ENCODE measurements at places on chromosomes 11 and 22.

- no peak for DNase-seq
These were observed 3.3 kb upstream of the ANKRD13D start for GRCh38 chr11:67285541-67286498.

DNA sequence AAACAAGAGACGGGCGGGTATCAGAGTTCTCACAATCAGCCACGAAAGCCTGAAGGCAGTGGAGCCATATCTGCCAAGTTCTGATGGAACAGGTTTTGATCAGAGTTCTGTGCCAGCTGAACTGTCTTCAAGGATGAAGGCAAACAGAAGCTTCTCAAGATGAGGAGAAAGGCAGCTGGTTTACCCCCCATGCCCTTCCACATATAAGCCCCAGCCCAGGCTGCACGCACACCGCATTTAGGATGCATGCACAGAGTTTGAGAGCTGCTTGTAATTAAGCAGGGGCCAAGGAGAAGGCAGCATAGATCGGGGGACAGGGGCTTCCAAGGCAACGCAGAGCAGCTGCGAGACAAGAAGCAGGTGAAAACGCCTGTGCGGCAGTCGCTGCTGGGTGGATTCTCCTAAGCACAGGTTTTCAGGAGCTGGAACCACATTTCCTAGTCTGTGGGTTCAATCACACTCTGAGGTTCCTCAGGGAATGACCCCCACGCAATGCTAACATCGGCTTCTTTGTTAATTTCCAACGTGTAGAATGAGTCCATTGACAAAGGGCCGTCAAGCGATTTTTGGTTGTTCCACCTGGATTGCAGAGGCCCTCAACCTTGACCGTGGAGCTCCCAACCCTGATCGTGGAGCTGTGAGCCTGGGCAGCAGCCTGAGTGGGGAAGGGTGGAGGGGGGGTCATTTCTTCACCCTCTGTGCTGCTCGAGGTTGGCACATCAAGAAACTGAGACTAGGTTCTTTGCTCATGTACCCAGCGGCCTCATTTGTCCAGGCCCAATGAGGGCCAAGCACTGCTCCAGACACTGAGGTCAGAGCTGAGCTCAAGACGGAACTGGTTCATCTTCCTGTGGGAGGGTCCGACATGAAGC lies 81.7 kb upstream of the SHISAL1 start:
- DNase-seq = no peak

GRCh38 chr22:27207907-27208306 lies 550.5 kb downstream of the MIAT start:
- DNase-seq = no peak

- no peak for DNase-seq
These were observed 9.0 kb upstream of the SCGB1A1 start for GRCh38 chr11:62409831-62410230.

- DNase-seq = no peak
These were observed 131.7 kb downstream of the KIF18A start for GRCh38 chr11:27976262-27976661.

- no peak for DNase-seq
These were observed 88.1 kb downstream of the RTL6 start for GRCh38 chr22:44409974-44410316.

DNA sequence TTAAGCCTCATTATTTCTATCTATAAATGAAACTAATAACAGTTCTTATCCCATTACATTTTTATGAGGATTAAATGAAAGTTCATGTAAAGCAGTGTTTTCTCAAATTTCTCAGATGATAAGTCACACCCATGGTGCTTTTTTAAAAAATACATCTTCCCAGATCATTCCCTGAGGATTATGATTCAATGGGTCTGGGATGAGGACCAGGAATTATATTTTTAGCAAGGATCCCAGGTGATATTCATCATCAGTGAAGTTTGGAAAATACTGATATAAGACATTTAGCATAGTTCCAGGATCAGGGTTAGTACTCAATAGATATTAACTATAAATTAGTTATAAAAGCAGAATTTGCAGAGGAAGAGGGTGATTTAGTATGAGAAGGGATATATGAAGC lies 89.1 kb downstream of the BBOX1 start:
- no peak for DNase-seq

DNA sequence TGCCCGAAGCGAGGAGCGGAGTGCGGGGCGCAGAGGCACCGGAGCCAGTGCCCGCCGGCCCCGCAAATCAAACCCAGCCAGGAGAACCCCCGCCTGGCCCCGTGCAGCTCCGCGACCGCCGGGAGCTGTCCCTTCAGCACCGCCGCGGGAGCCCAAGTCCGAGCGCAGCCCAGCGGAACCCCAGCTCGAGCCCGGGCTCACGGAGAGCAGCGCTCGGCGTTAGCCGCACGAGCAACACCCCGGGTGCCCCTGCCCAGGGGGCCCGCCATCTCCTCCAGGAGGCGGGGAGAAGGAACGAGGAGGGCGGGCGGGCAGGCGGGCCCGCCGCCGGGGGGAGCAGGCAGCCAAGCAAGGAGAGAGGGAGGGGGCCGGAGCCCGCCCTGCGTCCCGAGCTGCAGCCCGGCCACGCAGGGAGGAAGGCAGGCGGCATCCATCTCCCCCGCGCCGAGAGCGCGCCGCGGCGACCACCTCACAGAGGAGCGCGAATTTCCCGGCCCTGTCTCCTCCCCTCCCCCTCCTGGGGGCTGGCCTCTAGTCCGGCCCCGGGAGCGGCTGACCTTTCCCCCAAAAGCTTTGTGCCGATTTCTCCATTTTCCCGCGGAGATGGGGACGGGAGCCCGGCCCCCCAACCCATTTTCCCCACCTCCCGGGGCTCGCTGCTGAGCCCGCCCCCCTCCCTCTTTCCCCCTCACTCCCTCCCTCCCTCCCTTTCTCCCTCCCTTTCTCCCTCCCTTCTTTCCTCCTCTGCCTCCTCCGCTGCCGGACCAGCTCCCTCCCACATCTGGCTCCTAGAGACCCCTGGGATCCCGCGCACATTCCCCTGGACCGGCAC lies 621 bp downstream of the KCNC1 start:
- DNase-seq = no peak

DNA sequence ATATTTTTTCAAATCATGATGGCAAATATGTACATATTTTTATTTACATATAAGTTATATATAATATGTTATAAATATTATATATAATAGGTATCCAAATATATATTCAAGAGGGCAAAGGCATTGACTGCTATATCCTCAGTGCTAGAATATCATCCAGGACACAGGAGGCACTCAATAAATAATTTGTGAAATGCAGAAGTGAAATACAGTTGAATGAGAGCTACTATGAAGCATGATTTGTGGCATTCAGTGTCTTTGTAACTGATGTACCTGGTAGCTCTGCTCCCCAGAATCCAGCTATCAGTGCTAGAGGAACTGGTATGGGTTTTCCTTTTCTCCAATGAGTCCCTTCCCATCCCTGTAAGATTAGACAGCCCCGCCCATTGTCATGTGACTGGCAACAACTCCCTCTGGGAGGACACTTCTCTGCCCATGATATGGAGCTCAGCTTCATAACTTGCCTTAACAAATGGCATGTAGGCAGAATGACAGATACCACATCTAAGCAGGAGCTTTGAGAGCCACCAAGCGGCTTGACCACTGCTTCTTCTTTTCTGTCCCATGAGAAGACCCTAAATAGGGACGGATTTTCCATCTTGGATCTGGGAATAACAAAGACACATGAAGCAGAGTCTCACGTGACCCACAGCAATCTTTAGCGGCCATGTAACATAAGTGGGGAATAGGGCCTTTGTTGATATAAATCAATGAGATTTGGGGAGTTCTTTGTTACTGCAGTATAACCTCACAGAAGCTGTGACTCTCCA lies 10.2 kb upstream of the CD82 start:
- DNase-seq = no peak

GRCh38 chr22:49365910-49366309 lies 461.8 kb downstream of the BRD1 start:
- DNase-seq = no peak

DNA sequence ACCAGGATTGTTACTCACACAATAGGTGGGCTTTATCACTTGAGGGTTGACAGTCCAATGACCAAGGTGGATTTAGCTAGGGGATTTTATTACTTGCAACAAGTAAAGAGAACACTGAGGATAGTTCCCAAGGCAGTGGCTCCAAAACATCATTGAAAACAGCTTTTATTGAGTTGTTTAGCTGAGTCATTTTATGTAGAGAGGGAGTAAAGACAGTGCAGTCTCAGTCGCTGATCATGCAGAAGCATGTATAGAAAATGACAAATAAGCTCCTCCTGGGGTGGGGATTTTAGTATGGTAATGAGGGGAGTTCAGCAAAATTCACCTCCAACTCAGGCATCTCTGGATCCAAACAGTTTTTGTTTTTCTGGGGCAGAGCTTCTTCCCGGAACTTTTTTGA lies 163.0 kb upstream of the CCDC179 start:
- DNase-seq = no peak

DNA sequence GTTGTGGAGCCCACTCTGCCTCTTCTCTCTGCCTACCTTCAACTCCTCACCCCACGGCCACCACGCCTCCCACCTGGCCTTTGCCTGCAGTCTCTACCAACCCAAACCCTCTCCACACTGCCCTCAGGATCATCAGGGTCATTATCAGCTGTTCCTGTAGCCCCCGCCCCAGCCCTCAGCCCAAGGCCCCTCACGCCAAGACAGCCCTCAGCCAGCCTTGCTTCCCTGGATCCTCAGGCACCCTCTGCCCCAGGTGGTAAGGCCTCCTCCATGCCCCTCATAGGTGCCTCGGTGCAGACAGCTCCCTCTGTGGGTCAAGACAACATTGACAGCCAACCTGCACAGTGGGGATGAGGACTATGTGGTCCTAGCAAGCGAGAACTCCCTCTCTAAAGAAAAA lies 1.7 kb downstream of the SBF1 start:
- no peak for DNase-seq

DNA sequence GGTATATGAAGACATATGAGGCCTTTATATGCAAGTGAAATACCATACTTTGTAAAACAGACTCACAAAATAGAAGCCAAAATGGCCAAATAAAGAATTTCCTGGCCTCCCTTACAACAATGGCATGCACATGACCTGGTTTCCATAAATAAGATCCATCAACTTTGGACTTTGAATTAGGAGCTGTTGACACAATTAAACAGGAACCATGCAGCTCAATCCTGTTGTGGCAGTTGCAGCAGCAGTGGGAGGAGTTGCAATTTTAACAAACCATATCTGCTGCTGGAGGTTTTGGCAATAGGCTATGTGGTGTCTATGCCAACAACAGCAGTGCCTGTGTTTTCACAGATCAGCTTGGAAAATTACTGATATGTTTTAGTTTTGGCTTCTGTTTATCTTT lies 818.6 kb downstream of the FAM181B start:
- no peak for DNase-seq

DNA sequence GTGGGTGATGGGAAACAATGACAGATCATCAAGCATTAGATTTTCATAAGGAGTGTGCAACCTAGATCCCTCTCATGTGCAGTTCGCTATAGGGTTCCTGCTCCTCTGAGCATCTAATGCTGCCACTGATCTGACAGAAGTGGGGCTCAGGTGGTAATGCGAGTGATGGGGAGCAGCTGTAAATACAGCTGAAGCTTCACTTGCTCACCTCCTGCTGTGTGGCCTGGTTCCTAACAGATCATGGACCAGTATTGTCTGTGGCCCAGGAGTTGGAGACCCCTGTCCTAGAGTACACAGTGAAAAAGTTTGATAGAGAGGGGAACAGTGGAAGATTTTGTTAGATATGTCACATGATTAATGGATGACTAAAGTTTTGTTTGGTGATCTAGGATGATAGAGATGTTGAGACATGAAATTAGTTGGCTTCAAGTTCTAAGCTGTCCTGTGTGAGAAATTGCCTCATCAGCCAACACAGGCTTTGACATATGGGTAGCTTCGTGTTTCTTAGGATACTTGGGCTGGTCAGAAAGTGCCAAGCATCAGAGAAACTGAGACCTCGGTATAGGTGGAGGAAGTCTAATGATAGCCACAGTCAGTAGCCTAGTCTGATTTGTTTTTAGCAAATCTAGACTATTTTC lies 47.4 kb downstream of the ARHGEF12 start:
- no peak for DNase-seq

GRCh38 chr11:29119116-29119515 lies 897.7 kb downstream of the KCNA4 start:
- no peak for DNase-seq
